Caudate nucleus (tissue), 63 donors: ENCODE measurements at places on chromosomes 2 and 18.

- no peak for DNase-seq
Observed at GRCh38 chr2:8558956-8559355, 122.9 kb upstream of the ID2 start.

DNA sequence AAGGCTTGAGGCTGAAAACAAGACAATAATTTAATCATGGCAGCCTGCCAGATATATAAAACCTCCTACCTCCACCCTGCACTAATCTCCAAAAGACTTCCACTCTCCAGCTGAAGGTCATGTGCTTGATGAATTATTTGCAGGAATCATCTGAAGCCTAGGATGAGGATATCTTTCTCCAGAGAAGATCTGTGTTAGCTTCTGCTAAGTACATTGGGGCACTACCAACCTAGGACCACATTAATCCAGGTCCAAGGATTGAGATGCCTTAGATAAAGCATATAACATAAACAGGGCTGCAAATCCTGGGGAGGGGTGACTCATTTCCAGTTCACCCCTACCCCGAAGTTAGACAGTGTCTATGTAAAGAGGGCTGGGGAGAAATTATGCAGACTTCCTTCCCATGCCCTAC lies 80.5 kb upstream of the FRZB start:
- no peak for DNase-seq

DNA sequence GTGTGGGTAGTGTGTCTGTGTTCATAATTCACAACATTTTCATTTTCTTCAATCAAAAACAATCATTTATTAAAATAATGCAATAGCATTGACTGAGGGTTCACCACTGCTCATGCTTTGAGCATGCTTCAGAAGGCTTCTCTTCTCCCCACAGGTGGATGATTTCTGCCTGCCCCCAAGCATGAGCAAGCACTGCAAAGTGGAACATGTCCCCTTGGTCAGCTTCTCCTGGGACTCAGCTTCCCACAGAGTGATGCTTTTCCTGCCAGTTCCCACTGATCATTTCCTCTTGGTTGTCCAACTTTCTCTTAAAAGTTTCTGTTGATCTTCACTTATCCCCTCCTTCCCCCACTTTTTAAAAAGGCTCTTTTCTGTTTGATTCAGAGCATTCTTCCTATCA lies 31.5 kb upstream of the CDH19 start:
- no peak for DNase-seq

GRCh38 chr2:190320696-190321095 lies 1.1 kb upstream of the HIBCH start:
- DNase-seq = no peak

- DNase-seq = no peak
Observed at GRCh38 chr2:190382851-190383250, 25.3 kb upstream of the MFSD6 start.

GRCh38 chr2:20224716-20225293 lies at the start of gene SDC1:
Gene SDC1, minus strand, starts transcription at chr2:20225130. Its CDS starts 263 bp downstream, at chr2:20224867.
- DNase-seq = no peak

DNA sequence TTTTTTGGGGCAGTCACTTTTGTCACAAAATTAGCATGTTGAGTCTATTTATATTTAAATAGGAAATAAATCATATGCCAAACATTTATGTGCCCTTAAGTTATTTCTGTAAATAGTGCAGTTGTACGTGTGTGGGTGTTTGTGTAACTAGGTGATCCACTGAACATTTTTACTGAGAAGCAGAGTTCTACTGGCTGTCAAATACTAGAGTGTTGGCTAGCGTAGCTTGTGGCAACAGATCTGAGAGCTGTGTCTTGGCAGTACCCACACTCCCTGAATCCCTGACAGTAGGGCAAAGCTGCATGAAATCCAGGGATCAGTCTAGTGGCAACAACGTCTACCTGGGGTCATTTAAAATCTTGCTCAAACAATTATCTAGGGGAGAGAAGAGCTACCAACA lies 273.1 kb upstream of the SLC8A1 start:
- DNase-seq = no peak

GRCh38 chr18:49274188-49274714 lies 186.2 kb downstream of the DYM start:
- DNase-seq = no peak

DNA sequence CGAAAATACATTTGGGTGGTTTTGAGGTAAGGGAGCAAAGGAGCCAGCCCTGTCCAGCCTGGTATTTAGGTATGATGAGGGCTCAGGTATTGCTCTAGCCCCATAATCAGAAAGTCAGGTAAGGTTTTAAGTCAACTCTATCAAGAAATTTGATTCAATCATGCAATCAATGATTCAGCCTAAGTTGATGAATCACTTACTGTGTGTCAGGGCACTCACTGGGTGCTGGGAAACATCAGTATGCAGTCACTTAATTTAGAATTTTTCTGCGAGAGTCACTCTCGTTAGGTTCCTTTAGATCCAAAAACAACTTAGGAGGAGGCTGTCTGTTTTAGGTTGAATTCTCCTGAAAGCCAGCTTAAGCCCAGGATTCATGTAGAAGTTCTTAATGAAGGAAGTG lies 17.7 kb upstream of the SERPINB2 start:
- no peak for DNase-seq

- no peak for DNase-seq
Observed at GRCh38 chr2:119155633-119156032, 2.9 kb downstream of the C1QL2 start.

DNA sequence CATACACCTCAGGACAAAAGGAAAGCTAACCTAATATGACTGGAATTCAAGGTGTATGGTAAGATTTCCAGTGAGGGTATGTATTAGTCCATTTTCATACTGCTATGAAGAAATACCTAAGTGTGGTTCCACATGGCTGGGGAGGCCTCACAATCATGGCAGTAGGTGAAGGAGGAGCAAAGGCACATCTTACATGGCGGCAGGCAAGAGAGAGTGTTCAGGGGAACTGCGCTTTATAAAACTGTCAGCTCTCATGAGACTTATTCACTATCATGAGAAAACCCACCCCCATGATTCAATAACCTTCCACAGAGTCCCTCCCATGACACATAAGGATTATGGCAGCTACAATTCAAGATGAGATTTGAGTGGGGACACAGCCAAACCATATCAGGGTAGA lies 186.0 kb downstream of the PLCL1 start:
- no peak for DNase-seq

- DNase-seq = peak; percentile 72
Observed at GRCh38 chr18:45690975-45691815, 32.8 kb upstream of the SLC14A1 start.

GRCh38 chr2:71945603-71945959 lies 202.1 kb downstream of the CYP26B1 start:
- no peak for DNase-seq

DNA sequence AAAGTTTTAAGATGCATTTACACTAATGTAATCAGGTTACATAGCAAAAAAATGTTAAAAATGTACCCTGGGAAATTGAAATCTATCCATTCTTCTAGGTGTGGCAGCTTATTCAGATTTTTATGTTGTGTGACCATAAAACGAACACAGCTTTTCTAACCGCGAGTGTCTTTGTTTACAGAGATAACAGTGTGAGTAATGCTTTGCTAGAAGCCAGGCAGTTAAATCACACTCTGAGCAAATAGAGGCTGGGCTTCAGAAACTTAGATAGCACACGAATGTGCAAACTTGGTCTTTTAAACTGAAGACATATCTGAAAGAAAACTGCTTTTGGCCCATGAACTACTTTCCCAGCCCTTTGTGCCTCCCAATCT lies 116.1 kb downstream of the SPTBN1 start:
- no peak for DNase-seq

DNA sequence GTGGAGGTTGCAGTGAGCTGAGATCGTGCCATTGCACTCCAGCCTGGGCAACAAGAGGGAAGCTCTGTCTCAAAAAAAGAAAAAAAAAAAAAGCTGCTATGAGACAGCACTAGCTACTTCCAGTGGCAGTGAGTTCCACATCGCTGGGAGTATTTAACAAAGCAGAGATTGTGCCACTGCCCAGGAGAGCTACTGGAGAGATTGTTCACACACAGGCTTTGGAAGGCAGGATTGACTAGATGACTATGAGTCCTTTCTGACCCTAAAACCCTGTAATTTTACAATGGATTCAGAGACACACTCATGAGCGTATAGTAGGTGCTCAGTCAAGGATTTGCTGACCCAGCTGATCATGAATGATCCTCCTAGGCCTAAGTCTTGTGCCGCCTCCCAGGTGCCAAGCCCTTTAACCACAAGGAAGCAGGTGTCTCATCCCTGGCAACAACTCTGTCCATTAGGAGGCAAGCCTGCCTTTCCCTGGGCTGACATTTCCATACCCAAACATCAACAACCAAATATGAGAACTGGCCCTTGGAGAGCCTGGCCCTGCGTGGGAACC lies 45.0 kb upstream of the ODC1 start:
- no peak for DNase-seq

DNA sequence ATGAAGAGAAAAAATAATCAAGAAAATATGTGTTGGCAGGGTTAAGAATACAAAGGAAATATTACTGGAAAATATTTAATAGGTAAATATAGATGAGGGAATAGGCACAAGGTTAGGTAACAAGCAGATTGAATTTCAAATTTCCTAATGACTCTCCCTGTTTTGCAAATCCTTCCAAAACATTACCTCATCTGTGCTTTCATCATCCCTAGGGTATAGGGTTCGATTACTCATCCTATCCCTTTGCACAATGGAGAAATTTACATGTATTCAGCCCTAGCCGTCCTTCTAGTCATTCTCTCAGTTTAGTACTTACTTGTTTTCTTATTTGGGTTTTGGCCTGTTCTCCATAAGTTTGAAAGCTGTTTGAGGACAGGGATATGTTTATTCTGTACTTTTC lies 864.6 kb upstream of the FSHR start:
- no peak for DNase-seq

GRCh38 chr2:25275575-25275965 lies 66.2 kb downstream of the DNMT3A start:
- DNase-seq = no peak

GRCh38 chr18:24778810-24779418 lies 318.5 kb downstream of the HRH4 start:
- DNase-seq = no peak

GRCh38 chr2:64311191-64311910 lies 142.6 kb upstream of the LGALSL start:
- DNase-seq = no peak

GRCh38 chr2:224190936-224191270 lies 151.8 kb upstream of the SERPINE2 start:
- no peak for DNase-seq

GRCh38 chr18:58535340-58536201 lies 93.3 kb downstream of the ALPK2 start:
- DNase-seq = no peak

GRCh38 chr2:100902817-100903405 lies 83.0 kb downstream of the NPAS2 start:
- DNase-seq = no peak
